ENCODE measurements at places on chromosomes 2 and 18. TPM values are rescaled to one million over a fixed set of nuclear protein-coding genes. Genes with fewer than 3 reads are reported as not detected.
A peak's percentile ranks its signal among the peaks of the same experiment; 100 is the strongest.

TAF4B gene
- 19.5 TPM for total RNA-seq

ABCG5 gene
- total RNA-seq: not detected

DNA sequence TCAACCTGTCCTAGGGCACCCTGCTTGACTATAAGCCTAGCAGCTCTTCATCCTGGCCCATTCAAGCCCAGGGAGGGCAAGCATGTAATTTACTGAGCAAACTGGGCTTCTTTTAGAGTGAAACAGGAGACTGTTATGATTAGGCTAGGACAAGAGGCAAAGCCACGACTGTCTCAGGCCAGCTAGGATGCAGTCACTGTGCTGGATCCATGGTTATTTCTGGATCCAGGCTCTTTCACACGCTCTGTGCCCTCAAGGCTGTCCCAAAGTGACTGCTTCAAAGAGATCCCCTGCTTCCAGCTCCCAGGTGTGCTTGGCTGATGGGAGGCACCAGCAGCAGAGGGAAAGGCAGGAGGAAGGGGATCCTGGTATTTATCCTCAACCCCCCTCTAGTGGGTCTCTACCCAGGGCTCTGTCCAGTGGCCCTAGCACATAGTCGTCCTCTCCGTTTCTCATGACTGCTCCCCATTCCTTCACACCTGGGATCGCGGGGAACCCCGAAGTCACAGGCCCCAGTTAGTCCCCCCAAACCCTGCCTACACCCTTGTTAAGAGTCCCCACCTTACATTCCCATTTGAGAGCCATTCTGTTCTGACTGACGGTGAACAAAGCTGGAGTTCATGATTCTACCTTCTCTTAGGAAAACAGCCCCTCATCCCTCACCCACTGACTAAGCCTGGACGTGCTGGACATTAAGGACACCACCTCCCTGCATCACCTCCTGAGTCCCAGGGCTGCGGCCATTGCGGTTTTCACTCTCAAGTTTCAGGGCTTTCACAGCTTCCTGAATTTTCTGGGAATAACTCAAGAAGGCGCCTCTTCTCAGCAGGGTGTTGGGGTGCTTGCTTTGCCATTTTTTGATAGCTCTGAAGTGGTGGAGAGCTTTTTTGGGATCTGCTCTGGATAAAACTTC lies 63.2 kb downstream of the POLR1A start:
- DNase-seq: no peak

NOSTRIN gene
- total RNA-seq: not detected

MOGAT1 gene
- total RNA-seq: not detected

GRCh38 chr2:72325592-72326422 lies 178.1 kb upstream of the CYP26B1 start:
- DNase-seq: no peak

- peak; percentile 38 for DNase-seq
Observed at GRCh38 chr2:24421668-24422067, 61.3 kb upstream of the ITSN2 start.

DNA sequence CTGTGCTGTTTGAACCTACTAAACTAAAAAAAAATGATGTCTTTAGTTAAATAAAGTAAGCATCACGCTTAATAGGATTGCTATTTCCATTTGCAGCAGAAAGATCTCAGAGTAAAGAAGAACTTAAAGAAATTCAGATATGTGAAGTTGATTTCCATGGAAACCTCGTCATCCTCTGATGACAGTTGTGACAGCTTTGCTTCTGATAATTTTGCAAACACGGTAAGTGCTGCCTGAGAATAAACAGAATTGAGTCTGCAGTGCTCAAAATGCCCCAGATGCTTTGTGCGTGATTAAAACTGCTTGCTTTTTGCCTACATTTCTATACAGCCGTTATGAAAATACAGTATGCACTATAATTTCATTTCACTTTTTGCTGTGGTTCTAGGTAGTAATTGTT lies 3.9 kb downstream of the CDCA7 start:
- no peak for DNase-seq

DNA sequence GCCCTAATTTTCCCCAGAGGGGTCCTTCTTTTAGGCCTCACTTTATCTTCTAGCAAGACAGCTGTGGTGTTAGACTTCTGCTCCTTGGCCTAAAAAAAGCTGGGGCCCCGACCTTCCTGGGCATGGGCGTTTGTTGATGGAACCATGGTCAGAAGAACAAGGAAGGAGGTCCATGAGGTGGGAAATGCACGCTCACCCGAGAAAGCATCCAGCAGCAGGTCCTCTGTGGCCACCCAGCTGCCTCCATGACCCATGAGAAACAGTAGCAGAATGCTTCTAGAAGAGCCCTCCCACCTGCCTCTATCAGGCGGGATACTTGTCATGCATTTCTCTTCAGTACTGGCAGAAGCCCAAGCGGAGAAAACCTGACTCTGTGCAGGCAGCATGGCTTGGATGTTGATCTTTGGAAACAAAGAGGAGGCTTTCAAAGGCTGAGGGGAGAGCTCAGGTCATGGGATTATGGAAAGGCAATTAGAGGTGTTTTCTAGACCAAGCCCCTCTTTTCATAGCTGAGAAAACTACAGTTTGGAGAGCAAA lies 249.1 kb downstream of the FAM210A start:
- no peak for DNase-seq

- DNase-seq: no peak
Observed at GRCh38 chr2:216721141-216721540, 25.8 kb upstream of the IGFBP5 start.

GRCh38 chr2:126707941-126708340 lies 52.0 kb downstream of the GYPC start:
- DNase-seq: no peak

- DNase-seq: no peak
Observed at GRCh38 chr18:48947092-48947491, 3.7 kb downstream of the SMAD7 start.

GRCh38 chr18:9884090-9884489 lies 1.7 kb upstream of the TXNDC2 start:
- no peak for DNase-seq

GRCh38 chr18:10317864-10318690 lies 136.4 kb upstream of the APCDD1 start:
- DNase-seq: no peak

STAT4 gene
- total RNA-seq: 53.0 TPM

- no peak for DNase-seq
Observed at GRCh38 chr2:23077596-23077995, 307.4 kb upstream of the KLHL29 start.

DNA sequence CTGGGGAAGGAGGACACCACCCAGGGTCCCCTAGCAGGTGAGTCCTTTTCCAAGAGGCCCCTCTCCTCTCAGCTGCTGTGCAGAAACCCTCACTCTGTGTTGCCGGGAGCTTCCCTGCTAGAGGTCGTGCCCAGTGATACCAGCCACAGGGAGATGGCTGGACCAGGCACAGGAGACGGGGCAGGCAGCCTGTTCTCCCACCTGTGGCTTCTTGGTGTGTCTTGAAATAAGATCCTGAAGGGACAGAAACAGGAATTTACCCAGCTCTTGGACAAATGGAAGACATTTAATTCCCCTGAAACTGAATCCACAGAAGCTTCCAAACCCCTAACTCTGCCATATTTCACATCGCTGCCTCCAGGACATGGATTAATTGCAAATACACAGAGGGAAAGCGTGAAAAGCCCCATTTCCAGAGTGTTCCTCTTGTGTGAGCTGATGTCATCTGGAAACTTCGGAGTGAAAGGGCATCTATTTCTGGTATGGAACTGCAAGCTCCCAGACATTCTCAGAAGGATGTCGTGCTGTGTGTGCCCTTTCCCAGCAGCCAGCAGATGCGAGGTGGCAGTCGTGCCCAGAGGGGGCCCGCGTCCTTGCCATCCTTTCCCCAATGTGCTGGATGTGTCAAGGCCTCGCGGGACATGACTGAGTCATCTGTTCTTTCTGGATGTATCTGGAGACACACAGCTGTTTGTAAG lies 177.7 kb downstream of the SEPTIN10 start:
- DNase-seq: no peak

TMEM163 gene
- total RNA-seq: not detected

NR4A2 gene
- 19.7 TPM for total RNA-seq

DNA sequence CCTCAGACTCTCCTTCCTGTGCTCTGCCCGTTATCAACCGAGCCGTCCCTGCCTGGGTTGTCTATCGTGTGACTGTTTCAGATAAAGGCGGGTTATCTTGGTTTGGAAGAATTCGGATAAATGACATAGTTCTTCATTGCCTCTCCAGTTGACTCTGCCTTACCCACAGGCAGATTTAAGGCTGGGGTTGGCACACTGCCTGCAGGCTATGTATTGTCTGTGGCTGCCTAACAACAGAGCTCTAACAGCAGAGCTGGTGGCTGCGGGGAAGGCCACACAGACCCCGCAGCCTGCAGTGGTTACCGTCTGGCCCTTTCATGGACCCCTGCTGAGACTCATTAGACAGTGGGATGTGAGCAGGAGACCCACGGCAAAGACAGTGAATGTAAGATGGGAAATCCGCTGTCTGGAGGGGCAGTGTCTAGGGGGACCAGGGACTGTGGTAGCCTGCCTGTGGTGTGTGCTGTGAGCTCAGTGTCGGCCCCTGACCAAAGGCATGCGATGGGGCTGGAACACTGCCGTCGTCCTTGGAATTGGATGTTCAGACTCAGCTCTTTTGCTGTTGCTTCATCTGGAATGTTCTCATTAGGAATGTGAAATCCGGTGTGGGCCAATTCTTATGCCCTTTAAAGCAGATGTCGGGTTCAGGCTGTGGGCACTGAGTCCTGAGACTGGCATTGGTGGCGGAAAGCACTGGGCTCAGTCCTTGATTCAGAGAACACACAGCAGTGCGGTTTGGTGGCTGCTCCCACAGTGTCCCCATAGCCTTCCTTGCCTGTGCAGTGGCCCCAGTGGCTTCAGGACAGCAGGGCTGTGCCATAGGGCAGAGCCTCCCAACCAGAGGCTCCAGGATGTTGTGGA lies 44.5 kb downstream of the SH3RF3 start:
- no peak for DNase-seq

All from CD8-positive, alpha-beta memory T cell (primary cell).